ENCODE measurements at places on chromosomes 1 and 21.

DNA sequence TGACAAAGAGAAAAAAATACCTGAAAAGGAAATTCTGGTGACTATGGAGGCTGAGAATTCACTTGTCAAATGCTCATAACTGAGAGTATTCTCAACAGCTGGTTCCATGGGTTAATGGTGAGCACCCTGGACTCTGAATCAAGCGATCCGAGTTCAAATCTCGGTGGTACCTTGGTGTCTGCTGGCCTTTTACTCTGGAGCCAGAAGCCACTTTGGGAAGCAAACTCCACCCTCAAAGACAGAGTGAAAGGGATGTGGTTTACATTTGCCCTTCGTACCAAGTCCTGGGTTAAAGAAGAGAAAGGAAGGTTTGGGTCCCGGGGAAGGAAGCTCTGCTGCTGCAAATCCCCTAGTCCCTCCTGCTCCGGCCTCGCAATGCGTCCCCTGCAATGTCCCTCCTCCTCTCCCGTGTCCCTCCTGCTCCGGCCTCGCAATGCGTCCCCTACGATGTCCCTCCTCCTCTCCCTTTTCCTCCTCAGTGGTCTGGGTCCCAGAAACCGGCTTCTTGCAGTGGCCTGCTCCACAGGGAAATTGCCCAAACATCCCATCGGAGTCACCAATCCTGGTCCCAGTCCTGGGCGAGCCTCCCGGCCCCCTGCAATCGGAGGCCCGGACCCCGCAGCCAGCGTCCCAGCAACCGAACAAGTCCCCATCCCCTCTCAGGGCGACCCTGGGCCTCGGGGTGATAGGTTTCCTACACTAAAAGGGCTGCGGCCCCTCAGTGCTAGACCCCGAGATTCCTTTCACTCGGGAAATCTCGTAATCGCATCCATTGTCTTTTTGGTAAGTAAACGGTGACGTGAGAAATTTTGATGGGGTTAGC is 129.4 kb downstream of the PPIAL4G start:
- DNase-seq = no peak

DNA sequence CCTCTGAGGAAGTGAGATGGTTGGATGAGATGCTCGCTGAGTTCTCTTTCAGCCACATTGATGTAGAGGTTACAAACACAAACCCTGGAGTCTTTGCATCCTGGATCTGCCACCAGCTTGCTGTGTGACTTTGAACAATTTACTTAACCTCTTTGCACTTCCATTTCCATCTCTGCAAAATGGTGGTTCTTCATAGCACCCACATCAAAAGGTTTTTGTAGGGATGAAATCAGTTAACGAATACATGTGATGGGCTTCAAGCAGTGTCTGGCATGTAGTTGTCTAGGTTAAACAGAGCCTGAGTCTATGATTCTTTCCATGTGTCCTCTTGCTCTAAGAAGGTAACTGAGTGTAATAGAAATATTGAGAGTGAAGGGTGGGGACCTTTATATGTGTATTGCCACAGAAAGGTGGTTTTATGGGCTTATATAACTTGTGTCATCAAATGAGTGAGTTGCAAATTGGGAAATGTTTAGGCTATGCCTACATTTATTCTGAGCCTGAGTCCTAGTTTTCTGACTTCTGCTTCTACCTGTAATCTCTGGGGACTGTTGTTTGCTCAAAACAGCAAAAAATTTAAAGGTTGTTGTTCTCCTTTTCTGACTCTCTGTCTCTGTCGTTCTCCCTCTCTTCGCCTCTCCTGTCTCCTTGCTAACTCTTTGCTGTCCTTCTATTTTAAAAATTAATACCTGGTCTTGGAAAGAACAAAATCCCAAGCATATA is 27.3 kb upstream of the LRRN2 start:
- DNase-seq = no peak

GRCh38 chr1:167756730-167757405 is 35.1 kb downstream of the MPZL1 start:
- no peak for DNase-seq

GRCh38 chr1:159900755-159901360 is 893 bp upstream of the CFAP45 start:
- DNase-seq = no peak

- no peak for DNase-seq
Observed at GRCh38 chr1:40392221-40392620, 18.7 kb downstream of the SMAP2 start.

Measured in NCI-H1105 (cell line).